CD4-positive, alpha-beta T cell treated with Interleukin-6 at 100 ng/mL for 8 hours (primary cell): ENCODE measurements at places on chromosomes 12 and 14.

DNA sequence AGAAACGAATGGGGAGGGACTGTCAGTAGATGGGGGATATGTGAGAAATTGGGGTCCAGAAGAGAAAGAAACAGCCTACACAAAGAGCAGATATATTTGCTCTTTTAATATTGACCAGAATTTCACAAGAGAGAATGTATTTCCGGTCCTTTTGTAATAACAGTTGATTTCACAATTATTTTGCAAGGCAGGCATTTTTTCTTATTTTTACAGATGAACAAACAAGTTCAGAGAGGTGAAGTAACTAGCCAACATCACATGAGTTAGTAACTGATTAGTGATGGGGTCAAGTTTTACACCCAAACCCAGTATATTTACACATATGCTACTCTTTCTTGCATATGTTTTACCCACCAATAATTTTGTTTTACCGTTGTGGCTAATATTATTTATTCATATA lies 188.2 kb downstream of the NAV3 start:
- DNase-seq, result no peak

DNA sequence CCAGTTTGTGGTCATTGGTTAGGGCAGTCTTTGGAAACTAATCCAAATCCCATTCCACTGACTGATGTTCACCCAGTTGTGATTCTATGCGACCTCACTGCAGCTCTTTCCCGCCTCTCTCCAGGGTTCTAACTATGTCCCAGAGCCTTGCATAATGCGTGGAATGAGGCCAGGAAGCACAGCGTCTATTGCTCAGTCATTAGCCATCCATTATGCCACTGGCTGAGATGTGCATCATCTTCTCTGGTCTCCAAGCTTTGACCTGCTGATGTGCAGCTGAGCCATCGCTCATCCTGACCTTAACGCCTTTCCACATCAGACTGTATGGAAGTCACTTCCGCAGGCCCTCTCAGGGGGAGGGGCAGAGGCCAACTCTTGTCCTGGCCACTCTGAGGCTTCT lies 115.4 kb upstream of the VRK1 start:
- DNase-seq, result no peak

- no peak for DNase-seq
Observed at GRCh38 chr12:129696405-129696804, 207.4 kb downstream of the TMEM132D start.

- no peak for DNase-seq
Observed at GRCh38 chr12:120980800-120981368, 2.5 kb downstream of the HNF1A start.

- DNase-seq, result no peak
Observed at GRCh38 chr12:120818416-120818815, 85.7 kb downstream of the SPPL3 start.

DNA sequence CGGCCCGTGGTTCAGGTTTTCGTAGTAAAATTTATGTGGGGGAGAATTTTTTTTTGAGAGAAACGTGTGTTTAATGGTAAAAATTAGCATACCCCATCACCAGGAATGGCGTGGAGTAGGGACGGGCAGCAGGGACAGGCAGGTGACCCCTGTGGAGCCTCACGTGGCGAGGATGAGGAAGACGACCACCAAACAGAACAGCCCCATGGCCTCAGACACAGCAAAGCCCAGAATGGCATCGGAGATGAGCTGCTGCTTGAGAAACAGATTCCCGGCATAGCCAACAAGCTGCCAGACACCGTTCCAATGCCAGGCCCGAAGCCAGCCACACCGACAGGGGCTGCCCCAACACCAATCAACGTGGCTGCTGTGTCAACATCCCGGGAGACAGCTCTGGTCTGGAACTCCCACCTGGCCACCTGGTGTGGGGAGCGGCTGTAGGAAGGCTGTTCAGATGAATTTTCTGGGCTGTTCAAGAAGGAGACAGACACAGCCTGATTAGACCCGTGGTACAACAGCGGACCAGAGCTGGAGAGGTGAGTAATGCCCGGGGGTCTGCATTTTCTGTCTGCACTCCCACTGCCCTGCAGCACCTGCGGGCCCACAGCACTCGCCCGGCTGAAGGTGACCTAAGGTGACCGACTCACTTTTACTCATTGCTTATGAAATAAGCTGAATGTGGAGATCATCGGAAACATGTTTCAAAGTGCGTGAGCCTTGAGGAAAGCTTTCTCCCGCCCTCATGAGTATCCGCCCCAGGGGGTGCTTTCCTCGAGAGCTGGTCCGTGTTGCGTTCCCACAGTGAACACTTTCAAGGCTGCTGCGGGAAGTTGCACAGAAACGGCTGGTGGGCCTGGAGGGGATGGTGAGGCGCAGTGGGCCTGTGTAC lies 10.6 kb downstream of the TMEM121 start:
- DNase-seq, result no peak

DNA sequence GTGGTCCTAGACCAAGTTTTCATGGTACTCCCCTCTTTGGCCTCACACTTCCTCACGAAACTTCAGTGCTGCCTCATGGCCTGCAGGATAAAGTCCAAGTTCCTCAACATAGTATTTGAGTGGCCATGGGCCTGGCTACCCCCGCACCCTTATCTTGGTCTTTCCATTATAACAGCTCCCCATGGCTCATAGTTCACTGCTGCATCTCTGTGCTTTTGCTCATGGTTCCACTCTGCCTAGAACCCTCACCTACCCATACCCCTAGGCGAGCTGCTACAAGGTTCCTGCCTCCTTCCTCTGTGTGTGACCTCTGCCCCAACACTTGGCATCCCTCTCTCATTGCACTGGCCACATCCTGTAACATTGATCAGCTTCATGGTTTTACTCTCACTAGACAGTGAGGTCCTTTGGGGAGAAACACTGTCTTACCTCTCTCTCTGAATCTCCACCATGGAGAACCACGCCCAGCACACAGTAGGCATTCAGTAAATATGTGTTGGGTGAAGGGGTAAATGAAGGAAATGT lies 158.9 kb downstream of the GPR65 start:
- DNase-seq, result no peak

DNA sequence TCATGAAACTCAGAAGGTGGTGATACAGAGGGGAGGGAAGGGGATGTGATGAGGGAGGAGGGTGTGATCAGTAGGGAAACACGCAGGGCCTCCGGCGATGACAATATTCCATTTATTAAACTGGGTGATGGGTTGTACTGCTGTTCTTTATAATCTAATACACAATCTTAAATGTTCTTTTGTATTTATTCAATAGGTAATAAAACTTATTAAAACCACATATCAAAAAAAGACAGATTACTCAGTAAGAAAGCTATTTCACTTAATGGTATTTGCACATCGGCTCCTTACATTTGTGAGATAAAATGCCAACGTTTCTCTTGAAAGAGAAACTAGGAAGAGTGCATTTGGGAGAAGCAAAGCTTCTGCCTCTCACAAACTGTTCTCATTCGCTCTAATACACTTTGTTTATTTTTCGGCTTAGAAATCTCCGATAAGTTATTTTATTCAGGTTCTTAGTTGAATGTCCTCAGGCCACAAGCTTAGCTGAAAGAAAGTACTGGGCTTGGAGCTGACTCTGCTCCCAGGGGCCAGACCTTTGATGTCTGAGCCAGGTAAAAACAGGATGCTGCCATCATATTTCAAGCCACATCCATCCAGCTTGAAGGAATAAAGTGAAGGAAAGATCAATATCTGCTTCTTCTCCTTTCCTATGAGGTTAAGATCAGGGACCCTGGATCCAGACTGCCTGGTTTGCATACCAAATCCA lies 17.5 kb downstream of the STON2 start:
- DNase-seq, result no peak

DNA sequence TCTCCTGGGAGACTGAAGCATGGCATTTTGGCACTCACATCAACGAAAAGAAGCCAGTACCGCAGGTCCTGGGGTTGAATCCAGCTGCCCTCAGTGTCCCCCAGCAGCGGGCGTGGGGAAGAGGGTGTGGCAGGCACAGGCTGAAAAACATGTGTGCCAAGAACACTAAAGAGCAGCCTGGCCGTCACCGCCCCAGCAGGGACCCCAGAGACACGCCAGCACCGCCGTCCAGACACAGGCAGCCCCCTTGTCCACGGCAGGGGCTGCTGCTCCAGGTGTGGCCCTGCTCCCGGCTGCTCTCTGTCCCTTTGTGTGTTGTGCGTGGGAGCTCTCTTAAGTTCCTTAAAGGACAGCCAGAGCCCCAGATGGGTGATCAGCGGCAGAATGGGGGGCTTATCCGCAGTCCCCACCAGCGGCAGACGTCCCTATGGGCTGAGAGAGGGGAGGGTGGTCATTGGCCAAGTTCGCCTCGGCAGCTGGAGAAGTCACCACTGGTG lies 556 bp downstream of the PHETA1 start:
- no peak for DNase-seq

DNA sequence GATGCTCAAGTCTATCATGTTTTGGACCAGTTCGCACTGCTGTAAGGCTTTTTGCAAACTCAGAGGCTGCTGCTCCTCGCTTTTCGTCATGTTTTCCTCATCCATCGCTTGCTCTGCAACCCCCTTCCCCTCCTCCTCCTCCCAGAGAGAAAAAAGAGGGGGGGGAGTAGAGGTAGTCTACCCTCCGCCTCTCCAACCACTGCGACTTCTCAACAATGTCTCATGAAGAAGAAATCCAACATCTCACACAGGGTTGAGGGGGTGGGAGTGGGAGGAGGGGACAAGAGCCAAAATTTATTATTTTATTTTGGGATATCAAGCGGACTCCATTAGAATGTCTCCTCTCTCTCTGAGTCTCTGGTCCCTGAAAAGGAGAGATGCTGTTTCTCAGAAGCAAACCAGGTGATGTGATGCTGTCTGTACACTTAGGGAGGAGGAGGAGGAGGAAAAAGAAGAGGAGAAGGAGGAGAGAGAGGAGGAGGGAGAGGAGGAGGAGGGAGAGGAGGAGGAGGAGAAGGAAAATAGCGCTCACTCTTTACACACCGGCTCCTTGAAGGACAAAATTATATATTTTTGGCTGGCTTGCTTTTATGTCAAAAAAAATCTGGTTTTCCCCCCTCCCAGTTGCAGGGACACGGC lies 520 bp downstream of the KSR2 start:
- DNase-seq, result no peak

DNA sequence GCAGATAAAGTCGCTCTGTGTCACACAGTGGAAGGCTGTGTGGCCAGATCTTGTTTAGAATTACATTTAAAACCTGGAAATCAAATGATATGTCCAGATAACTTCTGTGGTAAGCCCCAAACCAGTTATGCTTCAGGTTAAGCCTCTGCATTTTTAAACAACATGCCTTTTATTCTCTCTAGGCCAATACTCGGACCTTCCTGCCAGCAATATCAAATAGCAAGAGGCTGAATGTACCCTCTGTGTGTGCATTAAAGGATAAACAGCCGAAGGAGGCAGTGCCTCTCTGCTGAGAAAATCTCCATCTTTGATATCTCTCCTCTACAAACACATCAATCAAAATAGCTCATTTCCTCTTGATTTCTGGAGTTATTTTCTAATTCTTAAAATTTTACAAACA lies 67.1 kb upstream of the TMEM260 start:
- DNase-seq, result no peak

GRCh38 chr12:8556531-8557097 lies 15.9 kb upstream of the CLEC4E start:
- no peak for DNase-seq

- no peak for DNase-seq
Observed at GRCh38 chr14:33996462-33996861, 45.6 kb upstream of the EGLN3 start.
